ENCODE measurements at places on chromosomes 7 and 10.

DNA sequence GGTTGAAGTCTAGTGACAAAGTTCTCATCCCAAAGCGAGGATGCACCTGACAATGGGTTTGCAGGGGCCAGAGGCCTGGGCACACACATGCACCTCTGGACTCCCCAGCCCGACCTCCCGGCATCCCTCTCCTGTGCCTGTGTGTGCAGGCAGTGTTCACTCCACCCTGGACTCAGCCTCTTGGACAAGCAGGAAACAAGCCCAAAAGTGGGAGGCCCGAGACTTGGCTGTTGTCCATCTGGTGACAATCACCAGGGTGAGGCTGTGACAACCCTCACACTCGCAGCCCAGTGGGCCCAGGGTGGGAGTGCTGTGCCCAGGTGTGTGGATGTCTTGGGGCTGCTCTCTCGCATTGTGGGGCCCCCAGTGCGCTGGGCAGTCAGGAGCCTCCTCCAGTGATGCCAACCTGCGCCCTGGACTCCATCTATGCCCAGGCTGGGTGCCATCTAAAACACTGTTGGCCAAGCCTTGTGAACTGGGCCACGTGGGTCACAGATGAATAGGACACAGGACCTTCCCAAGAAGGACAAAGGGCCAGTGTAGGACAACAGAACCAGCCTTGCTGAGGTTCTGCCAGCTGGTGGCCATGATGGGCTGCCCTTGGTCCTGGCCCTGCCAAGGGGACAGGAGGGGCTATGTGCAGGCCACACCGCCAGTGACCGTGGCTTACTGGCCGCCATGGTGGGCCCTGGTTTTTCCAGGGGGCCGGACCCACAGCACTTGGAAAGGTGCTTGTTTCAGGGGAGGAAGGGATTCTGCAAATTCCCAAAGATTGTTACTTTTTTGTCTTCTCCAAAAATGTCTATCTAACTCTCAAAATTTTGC lies 144.3 kb downstream of the TCERG1L start:
- no peak for DNase-seq

- DNase-seq = no peak
These were observed 892.6 kb downstream of the XPNPEP1 start for GRCh38 chr10:109030581-109031210.

DNA sequence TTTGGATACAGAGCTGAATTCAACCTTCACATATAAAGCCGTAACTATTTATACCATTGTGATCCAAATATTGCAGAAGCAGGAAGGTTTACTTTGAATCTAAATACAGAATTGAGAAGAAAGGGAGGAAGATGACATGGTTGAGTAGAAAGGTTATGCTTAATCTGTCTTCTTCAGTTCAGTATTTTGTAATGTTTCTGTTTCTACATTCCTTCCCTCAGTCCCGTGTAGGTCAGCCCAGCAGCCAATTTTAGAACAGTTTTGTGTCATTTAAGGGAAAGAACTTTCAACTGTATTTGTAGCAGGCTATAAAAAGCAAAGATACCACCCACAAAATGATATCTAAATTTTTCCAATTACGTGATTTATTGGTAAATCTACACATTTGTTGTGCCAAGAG lies 97.4 kb downstream of the CPED1 start:
- no peak for DNase-seq

GRCh38 chr10:96387601-96388000 lies 28.8 kb upstream of the OPALIN start:
- no peak for DNase-seq

DNA sequence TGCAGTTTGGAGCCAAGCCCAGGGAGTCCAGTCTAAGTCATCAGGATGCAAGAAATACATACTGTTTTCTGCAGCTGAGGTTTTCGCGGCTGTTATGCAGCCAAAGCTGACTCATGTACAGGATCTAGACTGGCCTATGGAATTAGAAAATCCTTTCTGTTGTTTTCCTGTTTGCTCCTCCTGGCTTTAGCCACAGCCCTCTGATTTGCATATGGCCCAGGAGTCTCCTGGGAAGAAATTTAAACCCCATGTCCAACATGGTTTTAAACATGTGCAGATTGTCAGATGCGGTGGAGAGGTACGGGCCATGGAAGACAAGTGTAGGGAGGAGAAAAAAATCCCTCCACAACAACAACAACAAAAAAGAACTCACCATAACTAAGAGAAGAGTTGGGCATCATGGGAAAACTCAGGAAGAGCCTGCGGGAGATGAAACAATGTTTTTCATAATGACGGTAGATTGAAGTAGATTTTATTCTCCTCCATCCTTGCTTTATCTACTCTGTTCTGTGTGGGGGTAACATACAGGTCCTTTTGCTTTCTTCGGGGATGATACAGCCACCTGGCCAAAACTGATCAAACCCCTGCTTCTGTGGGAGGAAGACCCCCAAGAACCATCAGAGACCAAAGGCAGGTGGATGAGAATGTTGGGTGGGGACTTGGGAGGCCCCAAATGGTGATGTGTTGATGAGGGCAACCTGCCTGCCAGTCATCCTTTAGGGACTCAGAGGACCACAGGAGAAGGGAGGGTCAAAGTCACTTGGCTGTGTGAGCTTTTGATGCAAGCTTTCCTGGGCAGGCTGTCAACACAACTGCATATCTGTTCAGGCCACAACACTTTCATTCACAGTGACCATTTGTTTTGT lies 29.8 kb upstream of the GNA12 start:
- DNase-seq = no peak

DNA sequence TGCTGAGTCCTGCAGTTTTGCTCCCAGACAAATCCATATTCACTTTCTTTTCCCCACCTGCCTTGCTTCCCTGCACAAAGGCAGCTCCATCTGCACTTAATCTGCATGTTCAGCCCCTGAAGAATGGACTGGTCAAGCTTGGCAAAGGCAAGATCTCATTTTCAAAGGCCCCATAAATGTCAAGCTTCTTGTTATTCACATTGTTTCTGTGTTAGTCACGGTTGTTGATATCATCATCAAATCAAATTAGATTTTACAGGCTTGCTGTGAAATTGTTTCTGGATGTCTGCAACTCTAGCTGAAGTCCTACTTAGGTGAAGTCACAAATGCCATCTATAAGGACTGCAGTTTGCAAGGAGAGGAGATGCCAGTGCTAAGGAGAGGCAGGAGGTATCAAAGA lies 91.0 kb downstream of the GPAM start:
- no peak for DNase-seq

DNA sequence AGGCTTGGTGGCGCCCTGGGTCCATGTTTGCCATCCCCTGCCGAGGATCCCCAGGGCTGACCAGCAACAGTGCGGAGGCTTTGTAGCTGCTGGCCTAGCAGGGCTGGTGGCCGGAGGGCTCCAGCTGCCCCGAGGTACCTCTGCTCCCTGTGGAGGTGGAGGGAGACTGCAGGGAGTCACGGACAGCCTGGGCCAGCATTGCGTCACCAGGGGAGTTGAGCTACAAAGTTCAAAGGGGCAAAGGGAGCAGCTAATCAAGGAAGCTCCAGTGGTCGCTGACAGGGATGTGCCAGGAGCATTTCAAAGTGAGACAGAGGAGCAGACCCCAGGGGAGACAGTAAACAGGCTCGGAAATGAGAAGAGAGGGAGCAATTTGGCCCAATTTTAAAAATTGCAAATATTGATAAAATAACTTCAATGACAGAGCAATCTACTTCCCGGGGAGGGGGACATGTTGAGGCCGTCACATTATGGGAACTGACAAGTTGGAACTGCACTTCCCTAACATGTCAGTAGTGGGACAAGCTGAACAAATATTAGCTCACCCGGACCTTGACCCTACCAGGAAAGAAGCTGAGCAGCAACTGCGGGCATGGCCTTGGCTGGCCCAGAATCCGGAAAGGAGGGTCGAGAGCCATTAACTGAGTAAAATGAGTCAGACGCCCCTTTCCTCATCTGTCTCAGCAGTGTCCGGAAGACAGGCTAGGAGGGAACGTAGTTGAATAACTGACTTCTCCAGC lies 39.4 kb downstream of the BTBD16 start:
- DNase-seq = no peak

DNA sequence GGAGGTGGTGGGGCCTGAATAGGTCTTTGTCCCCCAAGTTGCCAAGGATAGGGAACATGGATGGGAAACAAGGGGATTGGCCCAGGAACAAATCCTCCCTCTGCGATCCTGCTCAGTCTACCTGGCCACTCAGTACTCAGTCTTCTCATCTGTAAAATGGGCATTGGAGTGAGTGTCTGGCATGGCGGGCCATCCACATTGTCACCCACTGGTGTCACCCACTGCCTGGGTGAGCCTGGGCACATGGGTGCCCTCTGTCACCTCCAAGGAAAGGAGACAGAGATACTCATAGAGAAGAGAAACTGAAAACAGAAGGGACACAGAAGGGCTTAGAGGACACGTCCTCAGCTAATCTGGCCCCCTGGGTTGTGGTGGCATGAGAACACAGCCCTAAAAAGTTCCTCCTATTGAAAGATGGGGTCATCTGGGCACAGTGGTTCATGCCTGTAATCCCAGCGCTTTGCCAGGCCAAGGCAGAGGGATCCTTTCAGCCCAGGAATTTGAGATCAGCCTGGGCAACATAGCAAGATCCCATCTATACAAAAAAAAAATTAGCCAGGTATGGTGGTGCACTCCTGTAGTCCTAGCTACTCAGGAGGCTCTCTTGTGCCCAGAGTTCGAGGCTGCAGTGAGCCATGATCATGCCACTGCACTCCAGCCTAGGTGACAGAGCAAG lies 12.5 kb upstream of the TNRC18 start:
- DNase-seq = no peak

- DNase-seq = no peak
These were observed 48.0 kb upstream of the MSRB2 start for GRCh38 chr10:23047201-23048050.

DNA sequence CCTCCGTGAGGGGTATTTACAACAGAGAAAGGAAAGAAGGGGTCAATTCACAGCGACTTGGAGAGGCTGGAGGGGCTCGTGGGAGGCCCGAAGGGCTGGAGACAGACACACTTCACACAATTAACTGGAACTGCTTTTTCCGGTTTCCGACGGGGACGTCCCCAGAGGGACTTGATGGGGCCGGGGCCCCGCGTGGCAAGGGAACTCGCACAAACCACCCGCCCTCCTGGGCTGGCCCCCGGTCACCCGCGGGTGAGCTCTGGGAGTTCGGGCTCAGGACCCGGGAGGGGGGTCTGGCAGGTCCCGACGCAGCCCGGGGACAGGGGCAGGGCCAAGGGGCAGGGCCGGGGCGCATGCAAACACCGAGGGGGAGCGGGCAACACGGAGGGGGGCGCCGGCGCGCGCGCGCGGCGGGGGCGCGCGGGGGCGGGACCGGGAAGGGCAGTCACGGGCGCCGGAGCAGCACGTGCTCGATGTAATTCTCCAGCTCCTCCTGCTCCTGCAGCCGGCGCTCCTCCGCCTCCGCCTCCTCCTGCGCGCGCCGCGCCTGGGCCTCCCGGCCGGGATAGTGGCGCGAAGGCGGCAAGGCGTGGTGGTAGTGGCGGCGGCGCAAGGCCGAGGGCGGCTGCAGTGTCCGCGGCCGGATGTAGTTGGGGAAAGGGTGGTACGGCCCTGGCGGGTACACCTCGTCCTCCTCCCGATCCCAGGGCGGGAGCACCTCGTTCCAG lies 2.7 kb downstream of the VGF start:
- DNase-seq = peak; percentile 27

- no peak for DNase-seq
These were observed 44.8 kb upstream of the GLCCI1 start for GRCh38 chr7:7923818-7924217.

DNA sequence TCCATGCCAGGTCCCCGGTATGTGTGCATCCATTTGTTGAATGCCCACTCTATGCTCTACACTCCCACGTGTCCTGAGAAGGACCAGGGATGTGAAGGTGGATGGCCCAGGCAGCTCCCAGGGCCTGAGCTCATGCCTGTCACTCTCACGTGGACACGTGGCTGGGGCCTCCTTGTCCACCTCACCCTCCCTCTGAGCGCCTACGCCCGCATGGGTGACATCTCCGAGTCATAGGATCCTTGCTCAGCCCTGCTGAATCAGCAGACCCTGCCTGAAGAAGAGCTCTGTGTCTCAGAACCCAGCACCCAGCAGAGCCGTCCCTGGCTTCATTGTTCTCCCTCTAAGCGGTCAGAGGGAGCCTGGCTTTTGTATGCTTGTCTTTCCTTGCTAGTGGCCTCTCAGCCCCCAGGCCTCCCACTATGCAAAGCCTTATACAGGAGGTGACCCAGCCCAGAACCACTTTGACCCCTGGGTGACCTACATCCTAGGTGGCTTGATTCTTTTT lies 107.9 kb upstream of the PPIF start:
- DNase-seq = peak; percentile 36

DNA sequence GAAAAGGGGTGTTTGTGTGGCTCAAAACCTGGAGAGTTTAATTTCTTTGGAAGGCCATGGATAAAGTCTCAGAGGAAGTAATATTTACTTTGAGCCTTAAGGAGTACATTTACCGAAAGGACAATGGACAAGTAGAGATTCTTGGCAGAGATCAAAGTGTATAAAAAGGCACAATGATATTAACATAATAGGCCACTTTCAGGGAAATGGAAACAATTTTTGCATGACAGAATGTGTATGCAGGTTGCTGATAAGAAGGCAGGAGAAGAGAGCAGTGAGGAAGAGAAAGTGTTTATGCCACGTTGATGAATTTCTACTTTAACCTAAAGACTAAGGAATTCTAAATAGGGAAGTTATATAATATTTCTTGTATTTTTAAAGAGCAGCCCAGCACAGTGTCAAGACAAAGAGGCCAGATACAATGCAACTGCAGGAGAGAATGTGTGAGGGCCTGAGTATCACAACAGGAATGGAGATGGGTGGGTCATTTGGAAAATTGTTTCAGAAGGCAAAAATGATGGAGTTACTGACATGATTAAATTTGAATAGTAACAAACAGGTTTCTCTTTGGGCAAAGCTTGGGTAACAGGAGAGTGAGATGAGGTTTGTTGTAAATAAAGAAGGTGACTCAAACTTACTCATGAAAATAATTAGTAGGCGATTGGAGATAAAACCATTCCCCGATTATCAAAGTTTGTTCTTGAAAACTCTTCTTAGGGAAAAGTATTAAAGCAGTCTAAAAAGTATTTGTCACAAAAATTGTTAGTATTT lies 84.1 kb downstream of the THSD7A start:
- DNase-seq = no peak

- no peak for DNase-seq
These were observed 820.6 kb downstream of the CCSER2 start for GRCh38 chr10:85148693-85149640.

DNA sequence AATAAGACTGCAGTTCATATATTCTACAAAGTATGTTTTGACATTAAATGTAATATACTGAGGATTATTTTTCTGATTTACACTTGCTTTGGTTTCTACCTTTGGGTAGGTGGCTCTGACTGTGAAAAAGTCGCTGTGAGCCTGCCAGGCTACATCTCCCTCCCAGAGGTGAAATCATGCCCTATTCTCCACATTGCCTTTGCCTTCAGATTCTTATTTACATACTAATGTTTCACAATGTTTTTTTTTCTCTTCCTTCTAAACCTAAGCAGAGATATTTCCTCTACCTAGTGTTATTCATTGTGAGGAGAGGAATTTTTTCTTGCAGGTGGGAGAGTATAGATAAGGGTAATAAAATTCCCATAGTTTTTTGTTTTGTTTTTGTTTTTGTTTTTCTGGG lies 111.5 kb upstream of the ANTXRL start:
- DNase-seq = no peak

GRCh38 chr10:131585761-131586160 lies 274.2 kb upstream of the TCERG1L start:
- no peak for DNase-seq

Measured in left ventricle myocardium inferior (tissue), 1 donor.